ENCODE measurements at places on chromosomes 12 and 14.

GRCh38 chr14:37116933-37117849 is 55.2 kb downstream of the SLC25A21 start:
- DNase-seq = no peak

DNA sequence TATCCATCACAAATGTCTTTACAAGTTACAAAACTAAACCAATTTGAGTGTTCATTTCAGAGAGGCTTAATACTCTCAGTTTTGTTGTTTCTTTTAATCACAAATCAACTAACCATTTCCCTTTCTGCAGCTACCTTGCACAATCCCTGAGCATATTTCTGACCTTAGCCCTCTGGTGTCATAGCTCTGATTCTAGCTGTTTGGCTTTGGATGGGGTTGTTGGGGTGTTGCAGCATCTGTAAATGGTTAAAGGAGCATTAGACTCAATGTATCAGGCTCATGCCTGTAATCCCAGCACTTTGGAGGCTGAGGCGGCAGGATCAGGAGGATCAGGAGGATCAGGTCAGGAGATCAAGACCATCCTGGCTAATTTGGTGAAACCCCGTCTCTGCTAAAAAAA is 461.4 kb downstream of the NRXN3 start:
- no peak for DNase-seq

GRCh38 chr14:81633496-81633895 is 99.8 kb upstream of the SEL1L start:
- DNase-seq = no peak

GRCh38 chr14:32337759-32338158 is 8.7 kb downstream of the AKAP6 start:
- no peak for DNase-seq

DNA sequence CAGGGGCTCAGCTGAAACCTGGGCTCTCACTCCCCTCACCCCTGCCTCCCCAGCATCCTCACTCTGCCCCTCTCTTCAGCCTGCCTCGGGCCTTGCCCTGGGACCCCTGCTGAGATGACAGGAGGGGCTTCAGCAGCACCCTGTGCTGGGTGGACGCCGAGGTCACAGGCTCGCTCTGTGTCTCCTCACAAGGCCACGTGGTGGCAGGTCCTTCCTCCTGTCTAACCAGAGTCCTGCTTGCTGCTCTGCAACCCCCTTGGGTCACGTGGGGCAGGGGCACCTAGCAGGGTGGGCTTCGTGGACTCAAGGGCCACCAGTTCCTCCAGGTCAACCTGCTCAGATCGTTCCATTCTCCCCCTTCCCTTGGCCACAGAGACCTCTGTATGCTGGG is 90.4 kb downstream of the TMEM121 start:
- no peak for DNase-seq

- DNase-seq = no peak
These were observed 1526.6 kb upstream of the FLRT2 start for GRCh38 chr14:84003346-84003745.

DNA sequence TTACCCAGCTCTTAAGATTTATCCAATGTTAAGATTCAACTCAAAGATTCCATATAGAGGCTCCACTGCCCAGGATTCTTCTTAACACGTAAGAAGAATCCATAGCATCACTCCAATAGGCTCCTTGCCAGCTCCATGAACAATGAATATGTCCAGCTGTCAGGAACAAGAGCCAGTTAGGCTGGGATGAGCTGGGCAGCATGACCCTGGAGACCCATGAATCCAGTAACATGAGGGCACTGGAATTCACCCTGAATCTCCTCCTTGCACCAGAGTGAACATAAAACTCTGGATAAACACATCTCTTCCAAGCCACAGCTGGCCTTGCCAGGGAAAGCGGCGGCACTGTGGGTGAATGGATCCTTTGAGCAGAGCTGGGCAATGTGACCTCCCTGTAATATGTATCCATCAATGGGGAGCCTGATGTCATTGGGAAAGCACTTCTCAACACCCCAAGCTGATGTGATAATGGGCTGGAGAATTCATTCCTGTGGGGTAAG is 24.4 kb upstream of the TC2N start:
- DNase-seq = no peak

GRCh38 chr12:21073822-21074460 is 57.1 kb upstream of the SLCO1B1 start:
- DNase-seq = no peak

GRCh38 chr12:46227616-46228015 is 41.2 kb downstream of the SLC38A1 start:
- no peak for DNase-seq

- no peak for DNase-seq
These were observed 13.0 kb downstream of the ZFP36L1 start for GRCh38 chr14:68779761-68780323.

GRCh38 chr12:49089821-49090773 is 4.5 kb downstream of the DHH start:
- DNase-seq = no peak

DNA sequence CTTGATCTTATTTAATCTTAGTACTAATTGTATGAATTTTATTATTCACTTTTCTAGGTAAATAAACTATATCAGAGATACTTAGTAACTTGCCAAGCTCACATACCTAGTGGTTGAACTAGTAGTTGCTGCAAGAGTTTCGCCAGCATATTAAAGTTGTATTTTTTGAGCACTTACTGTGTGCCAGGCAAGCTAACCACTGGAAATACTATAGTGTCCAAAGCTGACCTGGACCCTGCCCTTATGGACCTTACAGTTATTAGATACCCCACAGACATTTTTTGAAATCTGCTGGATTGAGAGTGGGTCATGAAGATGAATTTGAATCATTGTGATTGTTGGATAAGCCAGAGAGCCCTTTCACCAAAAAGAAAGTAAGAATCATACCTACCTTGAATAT is 125.0 kb downstream of the RAD51B start:
- DNase-seq = no peak

GRCh38 chr14:68939181-68939892 is 39.8 kb downstream of the ACTN1 start:
- DNase-seq = no peak

DNA sequence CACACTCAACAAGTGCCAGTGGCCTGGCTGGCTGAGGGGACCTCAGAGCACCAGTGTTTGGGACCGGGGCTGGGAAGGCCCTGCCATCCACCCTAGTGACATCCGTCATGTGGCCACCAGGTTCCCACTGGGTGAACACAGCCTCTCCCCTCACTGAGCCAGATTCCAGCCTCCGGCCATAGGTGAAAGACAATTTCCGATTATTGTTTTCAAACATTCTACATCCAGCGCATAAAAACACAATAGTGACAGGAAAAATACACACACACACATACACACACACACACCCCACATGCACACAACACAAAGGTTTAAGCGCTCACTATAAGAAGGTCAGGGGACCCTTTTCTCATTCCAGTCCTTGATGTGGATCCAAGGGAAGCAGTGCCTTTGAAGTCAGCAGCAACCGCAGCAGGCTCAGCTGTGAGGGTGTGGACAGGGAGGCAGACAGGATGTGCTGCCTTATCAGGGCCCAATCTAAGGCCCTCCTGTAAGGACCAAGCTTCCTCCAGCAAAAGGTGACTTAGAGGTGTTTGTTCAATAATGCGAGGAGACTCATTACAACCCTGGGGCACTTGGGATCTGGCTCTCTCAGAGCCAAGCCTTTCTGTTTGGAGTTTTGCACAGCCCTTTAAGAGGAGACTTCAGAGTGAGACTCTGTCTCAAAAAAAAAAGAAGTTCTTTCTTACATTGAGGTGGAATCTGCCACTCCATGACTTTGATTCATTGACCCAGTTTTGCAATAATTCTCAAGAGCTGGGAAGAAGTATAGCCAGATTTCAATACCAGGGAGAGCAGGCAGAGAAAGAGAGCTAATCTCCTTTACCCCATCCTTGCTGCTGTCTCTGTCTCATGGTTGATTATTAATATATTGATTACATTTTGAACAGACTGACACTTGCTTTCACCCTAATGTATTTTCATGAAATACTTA is 227.8 kb downstream of the ZFP36L1 start:
- DNase-seq = no peak

DNA sequence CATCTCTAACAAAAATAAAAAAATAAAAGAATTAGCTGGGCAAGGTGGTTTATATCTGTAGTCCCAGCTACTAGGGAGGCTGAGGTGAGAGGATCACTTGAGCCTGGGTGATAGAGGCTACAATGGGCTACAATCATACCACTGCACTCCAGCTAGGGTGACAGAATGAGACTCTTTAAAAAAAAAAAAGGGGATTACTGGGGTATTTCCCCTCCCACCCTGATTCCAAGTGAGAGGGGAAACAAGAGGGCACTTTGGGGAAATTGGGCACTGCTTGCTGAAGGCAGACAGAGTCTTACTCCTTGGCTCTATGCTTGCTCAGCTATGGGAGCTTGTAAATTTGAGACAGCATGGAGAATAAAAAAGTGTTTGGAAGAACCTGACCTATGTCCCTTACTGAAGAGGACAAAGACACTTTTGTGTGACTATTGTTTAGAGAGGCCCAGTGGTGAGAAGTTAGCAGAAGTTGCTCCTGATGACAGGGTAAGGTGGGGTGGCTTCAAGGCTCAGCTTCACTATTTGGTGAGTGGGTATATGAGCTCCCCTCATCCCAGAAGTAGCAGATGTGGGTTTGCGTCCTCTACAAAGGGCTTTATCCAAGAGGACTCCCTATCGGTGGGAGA is 44.0 kb downstream of the KLRG1 start:
- no peak for DNase-seq

DNA sequence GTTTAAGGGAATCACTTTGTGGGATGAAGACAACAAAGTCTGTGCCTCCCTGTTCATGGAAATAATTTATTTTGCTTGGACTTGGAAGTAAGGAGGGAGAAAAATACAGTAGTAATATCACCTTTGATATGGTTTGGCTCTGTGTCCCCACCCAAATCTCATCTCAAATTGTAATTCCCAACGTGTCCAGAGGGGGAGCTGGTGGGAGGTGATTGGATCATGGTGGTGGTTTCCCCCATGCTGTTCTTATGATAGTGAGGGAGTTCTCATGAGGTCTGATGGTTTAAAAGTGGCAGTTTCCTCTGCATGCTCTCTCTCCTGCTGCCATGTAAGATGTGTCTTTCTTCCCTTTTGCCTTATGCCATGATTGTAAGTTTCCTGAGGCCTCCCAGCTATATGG is 460.7 kb downstream of the NOVA1 start:
- DNase-seq = no peak

DNA sequence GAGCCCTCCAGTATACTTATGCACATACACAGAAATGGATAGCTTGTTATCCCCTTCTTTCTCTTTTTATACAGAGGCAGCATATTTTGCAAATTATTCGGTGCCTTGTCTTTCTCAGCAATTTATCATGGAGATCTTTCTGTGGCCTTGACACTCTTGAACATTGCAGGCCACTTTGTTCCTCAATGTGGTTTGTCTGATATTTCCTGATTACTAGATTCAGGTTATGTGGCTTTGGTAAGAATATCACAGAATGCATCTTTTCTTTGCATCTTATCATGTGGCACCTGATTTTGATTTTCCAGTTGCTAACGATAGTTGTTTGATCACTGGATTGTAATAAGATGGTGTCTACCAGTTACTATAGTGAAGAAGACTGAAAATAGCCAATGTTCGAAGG is 7.1 kb upstream of the SNRPF start:
- DNase-seq = no peak

GRCh38 chr12:82746668-82747067 is 60.0 kb downstream of the TMTC2 start:
- DNase-seq = no peak

DNA sequence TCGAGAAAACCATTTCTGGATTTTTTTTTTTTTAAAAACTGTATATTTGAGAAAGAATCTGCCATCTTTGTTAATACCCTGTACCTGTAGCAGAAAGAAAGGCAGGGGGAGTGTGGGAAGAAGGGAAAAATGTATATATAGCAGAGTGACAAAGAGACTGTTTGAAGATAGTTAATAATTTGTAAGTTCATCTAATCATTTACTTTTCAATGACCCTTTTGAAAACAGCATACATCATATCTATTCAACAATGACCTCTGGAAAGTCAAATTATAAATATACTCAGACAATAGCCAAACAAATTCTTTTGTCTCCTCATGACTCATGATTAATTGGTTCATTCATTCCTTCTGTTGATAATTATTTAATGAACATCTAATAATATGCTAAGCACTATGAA is 10.9 kb upstream of the CPM start:
- DNase-seq = no peak

DNA sequence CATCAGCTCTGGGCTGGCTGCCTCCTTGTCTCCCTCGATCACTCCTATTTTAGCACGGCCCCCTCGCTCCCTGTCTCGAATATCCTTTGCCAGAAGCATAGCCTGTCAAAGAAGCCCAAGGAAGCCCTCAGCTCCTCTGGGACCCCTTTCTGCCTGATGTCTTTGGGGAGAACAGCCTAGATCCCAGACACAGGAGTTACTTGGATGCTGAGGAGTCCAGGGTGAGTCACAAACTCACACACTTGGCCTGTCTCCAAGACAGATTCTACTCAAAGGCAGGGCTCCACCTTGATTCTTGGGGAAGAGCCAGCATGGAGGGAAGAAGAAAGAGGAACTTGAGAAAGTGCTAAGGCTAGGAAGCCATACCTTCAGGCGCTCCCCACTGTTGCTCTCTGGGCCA is 8.1 kb downstream of the AVIL start:
- DNase-seq = no peak

DNA sequence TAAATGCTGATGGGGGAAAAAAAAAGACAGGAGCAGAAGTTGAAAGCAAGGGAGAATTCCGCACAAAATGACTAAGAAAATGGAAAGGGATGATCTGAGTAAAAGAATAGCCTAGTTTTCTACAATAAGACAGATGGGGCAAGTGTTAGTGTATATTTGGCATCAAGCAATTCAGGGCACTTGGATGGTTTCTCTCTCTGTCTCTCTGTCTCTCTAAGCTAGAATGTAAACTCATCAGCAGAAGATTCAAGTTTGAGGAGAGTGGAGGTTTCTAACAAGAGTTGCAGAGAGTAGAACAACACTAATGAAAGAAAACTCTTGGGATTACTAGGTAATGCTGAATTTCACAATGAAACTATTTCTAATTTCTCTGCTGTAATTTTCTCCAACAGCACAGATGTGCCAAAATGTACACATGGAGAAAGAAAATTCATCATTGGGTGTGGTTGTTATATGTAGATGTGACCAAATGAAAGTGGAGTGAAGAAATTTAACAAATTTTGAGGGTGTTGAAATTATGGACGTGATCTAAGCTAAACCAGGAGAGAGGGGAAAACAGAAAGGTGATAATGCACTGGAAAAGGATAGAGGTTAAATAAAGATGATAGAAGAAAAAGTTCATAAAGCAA is 237.1 kb downstream of the ACSS3 start:
- DNase-seq = no peak

DNA sequence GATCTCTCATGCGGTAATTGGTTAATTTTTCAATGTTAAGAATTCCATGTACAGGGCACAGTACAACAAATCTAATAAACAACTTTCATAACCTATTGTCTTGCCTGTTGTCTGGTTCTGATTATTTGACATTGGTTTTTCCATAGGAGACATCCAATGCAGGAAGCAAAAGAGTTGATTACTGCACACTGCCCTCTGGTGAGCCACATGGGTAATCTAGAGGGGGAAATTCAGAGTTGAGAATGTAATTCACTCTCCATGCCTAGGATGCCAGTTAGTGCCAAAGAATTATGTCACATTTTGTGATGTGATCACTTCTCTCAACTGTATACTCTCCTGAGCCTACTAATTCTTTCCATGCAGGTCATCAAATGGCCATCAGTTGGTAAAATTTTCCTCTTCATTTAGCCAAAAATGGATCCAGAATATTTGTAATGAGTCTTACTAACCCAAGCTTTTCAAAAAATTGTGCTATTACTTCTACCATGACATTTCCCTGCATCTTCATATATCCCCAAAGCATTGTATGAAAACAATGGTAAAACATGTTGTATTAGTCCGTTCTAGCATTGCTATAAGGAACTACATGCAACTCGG is 17.7 kb upstream of the CCDC91 start:
- no peak for DNase-seq
